ENCODE measurements at places on chromosomes 5 and 9. TPM values are rescaled to one million over a fixed set of nuclear protein-coding genes. Genes with fewer than 3 reads are reported as not detected.

The CDC20B gene
- total RNA-seq = not detected

The ZNF366 gene
- total RNA-seq = not detected

The COX7C gene
- 484 TPM for total RNA-seq

The LRRC14B gene
- total RNA-seq = not detected

The UBLCP1 gene
- 23.6 TPM for total RNA-seq

The TCF7 gene
- 0.23 TPM for total RNA-seq

The EXOSC2 gene
- total RNA-seq = 22.3 TPM

The CACNA1B gene
- total RNA-seq = under 0.01 TPM

The IFNA13 gene
- not detected for total RNA-seq

The CDC37L1 gene
- total RNA-seq = 19.4 TPM

The FBP2 gene
- total RNA-seq = not detected

The IL13 gene
- total RNA-seq = not detected
